ENCODE measurements at places on chromosomes 4 and X.

DNA sequence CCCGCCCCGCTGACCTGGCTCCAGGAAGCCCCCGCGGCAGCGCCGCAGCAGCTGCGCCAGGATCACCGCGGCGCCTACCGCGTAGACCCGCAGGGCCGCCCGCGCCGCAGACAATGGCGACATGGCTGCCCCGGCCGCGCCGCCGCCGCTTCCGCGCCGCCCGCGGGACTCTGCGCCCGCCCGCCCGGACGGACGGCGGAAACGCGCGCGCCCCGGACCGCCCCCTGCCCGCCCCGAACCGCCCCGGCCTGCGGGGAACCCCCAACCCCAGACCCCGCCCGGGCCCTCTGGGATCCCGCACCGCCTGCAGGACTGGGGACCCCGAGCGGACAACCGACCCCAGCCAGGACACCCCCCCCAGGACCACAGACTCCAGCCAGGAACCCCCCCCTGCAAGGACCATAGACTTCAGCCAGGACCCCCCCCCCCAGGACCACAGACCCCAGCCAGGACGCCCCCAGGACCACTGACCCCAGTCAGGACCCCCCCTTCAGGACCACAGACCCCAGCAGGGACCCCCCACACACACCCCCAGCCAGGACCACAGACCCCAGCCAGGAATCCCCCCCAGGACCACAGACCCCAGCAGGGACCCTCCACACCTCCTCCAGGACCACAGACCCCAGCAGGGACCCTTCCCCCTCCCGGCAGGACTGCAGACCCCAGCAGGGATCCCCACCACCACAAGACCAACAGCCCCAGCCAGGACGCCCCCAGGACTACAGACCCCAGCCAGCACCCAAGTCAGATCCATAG, at the start of the genes DHRSX and ZBED1:
DHRSX (minus strand) TSS at position 174 of the 756 bp plus-strand sequence; CDS start at position 123, 51 bp downstream.
ZBED1 (minus strand) TSS at position 174 of the 756 bp plus-strand sequence. CDS start 10,257 bp downstream, outside the sequence.
- DNase-seq: peak; percentile 38

GRCh38 chr4:99033956-99034355, 38.4 kb downstream of the METAP1 start:
- DNase-seq: no peak

- DNase-seq: no peak
Measured at GRCh38 chrX:107678957-107679740, 50.8 kb downstream of the PRPS1 start.

DNA sequence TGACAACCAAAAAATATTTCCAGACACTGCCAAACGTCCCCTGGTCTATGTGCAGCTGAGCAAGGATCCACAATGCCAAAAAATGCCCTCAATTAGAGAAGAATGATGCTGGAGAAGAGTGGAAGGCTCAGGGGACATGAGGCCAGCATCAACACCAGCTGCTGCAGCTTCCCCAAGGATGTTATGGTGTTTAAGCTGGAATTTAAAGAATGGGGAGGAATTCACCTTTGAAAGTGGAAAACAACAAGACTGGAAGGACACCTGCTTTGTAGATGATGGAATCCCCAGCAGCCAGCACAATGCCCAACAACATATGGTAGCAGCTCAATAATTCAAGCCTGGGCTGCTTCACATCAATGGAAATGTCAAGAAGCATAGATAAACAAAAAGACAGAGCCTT, 20.3 kb upstream of the SMPX start:
- DNase-seq: no peak

DNA sequence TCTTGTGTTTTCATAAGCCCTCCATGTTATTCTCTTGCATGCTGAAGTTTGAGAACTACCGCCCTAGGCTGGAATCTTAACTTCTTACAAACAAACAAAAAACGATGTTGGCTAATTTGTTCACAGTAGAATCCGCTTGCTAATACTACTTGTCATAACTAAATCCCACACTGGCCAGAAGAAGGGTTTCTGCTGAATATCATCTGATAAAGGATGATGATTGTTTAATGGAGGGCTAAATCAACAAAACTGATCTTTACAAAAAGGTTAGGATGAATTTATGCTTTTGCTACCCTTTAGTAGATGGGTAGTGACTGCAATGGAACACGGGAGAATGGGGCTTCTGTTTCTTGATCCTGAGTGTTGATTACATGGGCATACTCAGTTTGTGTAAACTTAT, 42.3 kb downstream of the SPATA4 start:
- no peak for DNase-seq

DNA sequence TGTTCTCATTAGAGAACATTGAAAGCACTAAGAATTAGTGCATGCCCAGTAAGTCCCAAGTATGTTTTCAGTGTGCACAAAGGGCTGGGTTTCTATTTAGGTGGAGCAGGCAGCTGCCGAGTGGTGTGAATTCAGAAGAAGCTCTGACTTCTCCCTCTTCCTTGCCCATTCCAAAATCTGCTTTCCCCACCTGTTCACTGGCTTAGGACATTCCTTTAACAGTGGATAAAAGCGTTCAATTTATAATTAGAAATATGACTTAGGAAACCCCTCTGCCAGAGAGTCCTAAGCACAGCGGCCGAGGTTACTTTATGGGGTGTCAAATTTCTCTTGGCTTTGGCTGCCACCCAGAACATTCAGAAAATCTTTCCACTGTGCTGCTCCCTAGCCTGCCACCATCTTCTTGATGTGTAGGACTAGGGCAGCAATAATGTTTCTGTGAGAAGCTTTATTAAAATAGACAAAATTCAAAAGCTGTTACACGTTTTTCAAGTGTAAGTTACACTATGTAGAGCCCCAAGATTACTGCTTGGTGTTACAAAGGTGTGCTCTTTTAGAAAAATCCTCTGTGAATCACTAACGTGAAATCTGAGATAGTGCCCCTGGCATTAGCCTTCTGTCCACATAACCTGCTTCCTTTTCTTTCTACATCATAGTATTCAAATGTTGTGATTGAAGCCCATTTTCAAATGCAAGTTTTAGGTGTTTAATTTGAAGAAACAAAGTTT, 191.6 kb upstream of the ANKRD50 start:
- no peak for DNase-seq

GRCh38 chrX:13164611-13165010, 120.2 kb upstream of the FAM9C start:
- no peak for DNase-seq

GRCh38 chr4:67401902-67402301, 143.4 kb downstream of the CENPC start:
- DNase-seq: no peak

GRCh38 chr4:155009288-155009687, 199.1 kb upstream of the NPY2R start:
- DNase-seq: no peak

DNA sequence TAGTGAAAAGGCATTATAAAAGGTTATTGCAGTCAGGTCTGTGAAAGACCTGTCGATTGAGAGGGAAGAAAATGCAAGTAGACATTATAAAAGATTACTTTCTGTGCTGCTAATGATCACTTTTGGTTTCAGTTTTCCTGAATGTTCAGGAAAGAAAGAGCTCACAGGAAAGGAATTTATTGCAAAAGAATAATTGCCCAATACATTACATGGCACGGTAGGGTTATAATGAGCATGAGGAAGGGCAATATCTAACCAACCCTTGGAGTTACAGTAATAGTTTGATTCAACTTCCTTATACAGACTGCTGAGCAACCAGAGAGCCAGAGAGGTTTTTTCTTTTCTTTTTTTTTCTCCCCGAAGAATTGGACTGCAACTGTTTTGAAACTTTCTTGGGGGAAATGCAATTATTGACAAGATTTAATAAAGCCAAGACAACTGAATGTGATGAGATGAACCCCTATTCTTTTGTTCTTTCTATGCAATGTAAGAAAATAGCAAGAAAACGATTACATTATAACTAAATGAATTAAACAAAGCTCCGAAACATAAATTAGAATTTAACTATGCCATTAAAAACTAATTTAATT, 247.0 kb downstream of the C4orf33 start:
- no peak for DNase-seq

- no peak for DNase-seq
Measured at GRCh38 chr4:150136036-150136435, 57.8 kb downstream of the DCLK2 start.

- no peak for DNase-seq
Measured at GRCh38 chr4:83658806-83659205, 122.9 kb downstream of the GPAT3 start.

GRCh38 chr4:134735901-134736300, 534.3 kb upstream of the PABPC4L start:
- DNase-seq: no peak

GRCh38 chrX:125203737-125204578, 115.7 kb upstream of the TEX13C start:
- no peak for DNase-seq

DNA sequence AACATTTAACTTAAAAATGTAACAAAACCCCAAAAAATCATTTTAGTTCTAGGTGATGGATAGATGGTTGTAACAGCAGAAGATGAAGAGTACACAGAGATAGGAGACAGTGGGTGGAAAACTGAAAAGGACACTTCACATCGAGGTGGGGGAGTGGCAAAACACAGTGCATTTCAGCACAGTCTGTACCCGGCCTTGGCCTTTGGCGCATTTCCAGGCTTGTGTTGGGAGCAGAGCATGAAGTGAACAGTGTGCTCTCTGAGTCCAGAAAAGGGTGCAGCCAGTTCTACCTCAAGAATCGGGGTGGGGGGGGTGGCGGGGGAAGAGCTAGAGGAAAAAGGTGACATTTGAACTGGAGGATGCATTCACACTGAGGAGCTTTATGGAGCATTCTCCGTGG, 4.3 kb downstream of the TSPYL2 start:
- no peak for DNase-seq

DNA sequence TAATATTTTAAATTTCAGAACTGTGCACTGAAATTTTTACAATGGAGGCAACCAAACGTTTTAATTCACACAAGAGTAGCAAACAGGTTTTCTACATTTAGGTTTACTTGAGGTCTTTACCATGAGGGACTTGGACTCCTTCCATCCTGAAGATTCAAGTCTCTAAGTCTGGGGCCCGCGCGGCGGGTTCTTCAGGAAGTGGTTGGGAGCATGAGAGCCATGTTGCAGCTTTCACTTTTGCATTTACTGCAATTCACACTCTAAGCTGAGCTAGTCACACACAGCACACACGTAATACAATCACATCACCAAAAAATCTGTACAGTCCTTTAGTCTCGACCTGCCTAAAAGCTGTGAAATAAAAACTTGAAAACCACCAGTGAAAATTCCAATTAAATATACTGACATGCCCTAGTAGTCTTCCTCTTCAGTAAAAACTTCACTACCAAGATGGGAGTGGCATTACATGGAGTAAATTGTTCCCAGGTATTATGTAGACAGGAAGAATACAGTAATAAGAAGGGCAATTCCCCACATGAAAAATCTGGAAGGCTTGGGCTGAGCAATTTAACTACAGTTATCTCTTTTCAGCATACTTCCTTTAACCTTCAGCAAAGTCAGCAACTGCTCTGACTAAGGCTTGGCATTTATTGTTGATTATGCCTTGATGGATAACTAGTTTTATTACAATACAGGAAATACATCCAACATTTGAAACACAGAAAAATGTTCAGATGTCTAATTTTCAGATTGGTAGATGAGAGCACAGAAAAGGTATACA, 571.1 kb upstream of the DIPK2B start:
- no peak for DNase-seq

- DNase-seq: no peak
Measured at GRCh38 chr4:83582289-83582785, 46.4 kb downstream of the GPAT3 start.

GRCh38 chr4:154760895-154761294, 17.1 kb downstream of the LRAT start:
- no peak for DNase-seq

DNA sequence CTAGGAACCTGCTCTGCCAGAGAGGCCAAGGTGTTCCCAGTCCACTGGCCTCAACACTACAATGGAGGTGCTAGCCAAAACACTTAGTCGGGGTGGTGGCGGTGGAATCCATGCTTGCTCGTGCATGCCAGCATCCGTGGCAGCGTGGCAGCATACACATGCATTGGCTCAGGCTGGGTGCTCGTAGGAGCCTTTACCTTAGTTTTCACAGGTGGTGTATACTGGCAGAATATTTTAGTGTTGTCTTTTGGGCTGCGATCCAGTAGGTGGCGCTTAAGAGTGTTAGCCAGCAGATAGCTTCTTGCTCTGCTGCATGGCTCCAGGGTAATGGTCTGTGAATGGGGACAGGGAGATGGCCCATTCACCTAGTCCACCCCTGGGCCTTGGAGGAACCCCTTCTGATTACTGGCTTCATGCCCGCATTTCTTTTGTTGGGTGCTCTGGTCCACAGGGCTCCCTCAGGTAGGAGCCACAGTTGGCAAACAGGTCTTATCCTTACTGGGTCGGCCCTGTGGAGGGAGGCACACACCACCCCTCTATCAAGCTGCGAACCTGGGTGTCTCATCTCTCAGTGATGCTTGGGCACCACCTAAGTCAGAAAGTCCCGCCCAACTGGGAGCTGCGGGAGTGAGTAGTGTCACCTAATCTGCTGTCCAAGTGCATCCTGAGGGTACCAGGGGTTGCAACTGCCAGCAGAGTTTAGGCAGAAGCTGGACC, 40.0 kb downstream of the RIPPLY1 start:
- no peak for DNase-seq

GRCh38 chr4:78018271-78019049, 38.7 kb upstream of the FRAS1 start:
- no peak for DNase-seq

DNA sequence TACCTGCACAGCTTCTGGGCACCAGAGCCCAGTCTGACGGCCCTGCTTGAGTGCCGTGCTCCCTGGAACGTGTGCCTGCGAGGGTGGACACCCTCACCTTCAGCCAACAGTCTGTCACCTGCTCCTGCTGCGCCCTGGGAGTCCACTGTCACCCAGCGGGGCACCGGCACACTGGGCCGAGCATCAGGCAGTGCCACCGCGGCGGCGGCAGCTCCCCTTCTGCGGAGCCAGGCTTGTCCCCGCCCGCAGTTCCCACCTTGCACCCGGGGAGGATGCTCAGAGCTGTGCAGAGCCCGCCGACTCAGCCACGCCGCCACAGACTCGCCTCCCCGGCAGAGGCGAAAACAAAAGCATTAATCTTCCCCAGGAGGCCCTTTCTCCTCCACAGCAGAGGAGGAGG, 86.8 kb downstream of the ABLIM2 start:
- DNase-seq: no peak

- peak; percentile 0 for DNase-seq
Measured at GRCh38 chrX:27186671-27187070, 276.5 kb downstream of the PPP4R3C start.

DNA sequence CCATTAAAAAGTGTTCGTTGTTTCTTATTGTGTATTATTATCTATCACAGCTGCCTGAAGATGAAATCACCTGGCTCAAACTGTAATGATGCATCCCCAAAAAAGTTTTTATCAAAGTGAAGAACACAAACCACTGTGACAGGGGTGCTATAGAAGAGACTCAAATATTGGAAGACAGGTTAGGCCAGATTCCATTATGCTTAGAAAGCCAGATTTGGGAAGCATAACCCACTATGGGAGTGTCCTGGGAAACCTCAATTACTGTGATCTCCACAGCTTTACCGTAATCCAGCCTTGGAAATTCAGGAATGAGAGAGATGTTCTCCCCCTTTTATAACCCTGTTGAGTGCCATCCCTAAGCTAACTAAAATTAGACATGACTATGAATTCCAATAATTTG, 114.2 kb downstream of the NWD2 start:
- no peak for DNase-seq

- no peak for DNase-seq
Measured at GRCh38 chr4:1345903-1346780, 866 bp upstream of the UVSSA start.

- no peak for DNase-seq
Measured at GRCh38 chr4:92359491-92359890, 55.7 kb downstream of the GRID2 start.

GRCh38 chrX:109660435-109661143, 35.6 kb upstream of the KCNE5 start:
- DNase-seq: no peak
